LoVo (cell line): ENCODE measurements at places on chromosomes 3 and 15.

DNA sequence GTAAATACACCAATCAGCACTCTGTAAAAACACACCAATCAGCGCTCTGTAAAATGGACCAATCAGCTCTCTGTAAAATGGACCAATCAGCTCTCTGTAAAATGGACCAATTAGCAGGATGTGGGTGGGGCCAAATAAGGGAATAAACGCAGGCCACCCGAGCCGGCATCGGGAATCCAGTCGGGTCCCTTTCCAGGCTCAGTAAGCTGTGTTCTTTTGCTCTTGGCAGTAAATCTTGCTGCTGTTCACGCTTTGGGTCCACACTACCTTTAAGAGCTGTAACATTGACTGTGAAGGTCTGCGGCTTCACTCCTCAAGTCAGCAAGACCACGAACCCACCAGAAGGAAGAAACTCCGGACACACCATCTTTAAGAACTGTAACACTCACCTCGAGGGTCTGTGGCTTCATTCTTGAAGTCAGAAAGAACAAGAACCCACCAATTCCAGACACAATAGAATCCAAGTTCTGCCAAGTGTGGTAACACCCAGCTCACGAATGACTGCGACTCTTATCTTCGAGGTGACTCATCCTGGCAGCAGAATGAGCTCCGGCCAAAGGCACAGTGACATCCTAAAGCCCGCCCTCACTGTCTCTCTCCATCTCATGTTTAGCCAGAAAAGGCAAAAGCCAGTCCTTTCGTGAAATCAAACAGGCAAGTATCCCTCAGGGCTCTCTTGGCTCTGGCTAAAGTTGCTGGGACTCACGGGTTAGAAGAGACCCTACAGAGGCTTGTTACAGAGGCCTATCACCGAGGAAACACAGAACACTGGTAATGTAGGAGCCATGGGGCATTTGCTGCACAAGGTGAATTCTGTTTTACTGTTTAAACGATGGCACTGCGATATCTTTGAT, 155.2 kb downstream of the FAM43A start:
- peak; percentile 63 for DNase-seq

DNA sequence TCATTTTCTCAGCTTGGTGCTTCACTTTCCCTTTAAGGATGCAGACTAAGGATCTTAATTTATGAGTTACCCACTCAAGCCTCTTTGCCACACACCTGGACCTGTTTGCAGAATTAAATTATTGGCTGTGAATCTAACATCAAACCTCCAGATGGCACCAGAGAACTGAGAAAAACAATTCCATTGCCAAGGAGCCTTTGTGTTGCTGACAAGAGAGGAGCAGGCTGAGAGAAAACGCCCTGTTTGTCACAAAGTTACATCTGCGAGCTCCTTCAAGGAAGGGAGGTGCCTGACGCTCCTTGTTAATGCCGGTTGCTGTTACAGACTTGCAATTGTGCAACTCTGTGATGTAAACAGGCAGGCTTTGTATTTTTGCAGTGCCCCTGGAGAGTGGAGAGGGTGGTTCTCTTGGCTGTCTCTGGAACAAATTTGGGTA, 36.3 kb upstream of the TMC3 start:
- peak; percentile 61 for DNase-seq

DNA sequence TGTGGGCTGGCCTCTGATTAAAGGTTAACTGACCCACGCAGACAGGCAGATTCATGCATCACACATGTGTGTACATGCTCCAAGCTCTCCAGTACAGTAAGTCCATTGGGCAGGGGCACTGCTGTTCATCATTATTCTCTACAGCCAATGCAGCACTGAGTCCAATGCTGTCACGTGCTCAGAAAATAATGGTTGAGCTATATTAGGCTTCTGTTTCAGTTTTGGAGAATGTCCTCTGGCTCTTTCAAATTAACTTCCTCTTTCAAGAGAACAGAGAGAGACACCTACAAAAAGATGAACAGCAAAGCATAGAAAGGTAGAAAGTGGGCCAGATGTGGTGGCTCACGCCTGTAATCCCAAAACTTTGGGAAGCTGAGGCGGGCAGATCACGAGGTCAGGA, 202.6 kb downstream of the MEX3B start:
- no peak for DNase-seq

DNA sequence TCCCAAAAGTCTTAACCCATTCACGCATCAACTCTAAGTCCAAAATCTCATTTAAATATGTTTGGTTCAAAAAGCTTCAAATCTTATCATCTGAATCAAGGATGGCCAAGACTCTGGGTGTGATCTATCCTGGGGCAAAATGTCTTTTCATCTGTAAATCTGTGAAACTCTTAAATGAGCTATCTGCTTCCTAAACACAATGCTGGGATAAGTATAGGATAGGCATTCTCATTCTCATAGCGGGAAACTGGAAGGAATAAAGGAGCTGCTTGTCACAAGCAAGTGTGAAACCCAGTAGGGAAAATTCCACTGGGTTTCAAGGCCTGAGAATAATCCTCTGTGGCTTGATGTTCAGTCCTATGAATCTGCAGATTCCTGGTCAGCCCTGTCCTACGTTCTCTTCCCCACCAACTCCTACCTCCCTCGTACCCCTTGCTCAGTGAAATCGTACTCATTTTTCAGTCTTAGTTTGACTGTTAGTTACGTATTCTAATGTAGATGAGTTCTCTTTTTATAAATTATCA, 156.7 kb downstream of the EPHA3 start:
- DNase-seq = no peak

DNA sequence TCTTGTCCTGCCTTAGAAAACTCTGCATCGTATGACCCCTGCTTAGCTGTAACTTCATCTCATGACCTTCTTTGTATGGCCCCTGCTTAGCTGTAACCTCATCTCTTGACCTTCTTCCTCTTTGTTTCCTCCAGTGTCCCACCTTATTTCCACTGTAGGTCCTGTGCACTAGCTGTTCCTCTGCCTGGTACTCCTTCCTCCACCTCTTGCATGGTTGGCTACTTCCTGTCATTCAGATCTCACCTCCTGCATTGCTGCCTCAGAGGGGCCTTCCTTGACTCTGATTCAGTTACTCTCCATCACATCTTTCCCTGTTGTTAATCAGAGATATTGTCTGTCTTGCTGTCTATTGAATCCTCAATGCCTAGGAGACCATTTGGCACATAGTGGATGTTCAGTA, 63.2 kb downstream of the PDE8A start:
- DNase-seq = no peak

GRCh38 chr15:99963096-99963825, 230.0 kb upstream of the LYSMD4 start:
- DNase-seq = no peak

- no peak for DNase-seq
Measured at GRCh38 chr15:69013726-69014406, 629 bp upstream of the NOX5 start.

GRCh38 chr15:57251308-57251707, 125.0 kb upstream of the CGNL1 start:
- no peak for DNase-seq

DNA sequence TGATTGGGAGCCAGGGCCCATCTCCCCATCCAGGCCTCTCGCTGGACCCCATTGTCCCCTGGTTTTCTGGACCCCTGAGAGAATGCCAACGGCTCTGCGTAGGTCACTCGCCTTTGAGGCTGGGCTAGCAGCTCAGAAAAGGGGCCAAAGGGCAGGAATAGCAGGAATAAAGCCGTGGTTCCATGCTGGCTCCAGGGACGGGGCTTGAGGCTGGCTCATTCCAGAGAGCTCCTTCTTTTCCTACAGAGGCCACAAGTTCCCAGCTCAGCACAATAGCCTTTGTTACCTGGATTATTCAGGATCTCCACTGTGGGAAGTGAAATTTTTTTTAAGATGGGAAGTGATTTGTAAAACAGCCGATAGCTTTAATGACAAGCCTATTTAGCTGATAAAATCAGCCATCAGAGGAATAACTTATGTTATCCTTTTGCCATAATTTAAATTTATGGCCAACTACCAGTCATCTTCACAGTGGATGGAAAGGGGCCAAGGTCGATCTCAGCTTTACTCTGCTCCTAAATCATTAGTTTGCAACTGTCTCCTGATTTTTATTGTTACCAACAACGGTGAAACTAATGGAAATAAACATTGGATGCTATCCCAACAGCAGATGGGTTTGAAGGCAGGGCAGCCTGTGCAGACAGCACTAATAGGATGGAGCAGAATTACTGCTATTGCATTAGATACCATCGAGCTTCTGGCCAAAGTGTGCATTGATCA, 124.3 kb downstream of the TMEM266 start:
- DNase-seq = no peak

- no peak for DNase-seq
Measured at GRCh38 chr15:64985366-64986033, 4.2 kb downstream of the SPG21 start.

DNA sequence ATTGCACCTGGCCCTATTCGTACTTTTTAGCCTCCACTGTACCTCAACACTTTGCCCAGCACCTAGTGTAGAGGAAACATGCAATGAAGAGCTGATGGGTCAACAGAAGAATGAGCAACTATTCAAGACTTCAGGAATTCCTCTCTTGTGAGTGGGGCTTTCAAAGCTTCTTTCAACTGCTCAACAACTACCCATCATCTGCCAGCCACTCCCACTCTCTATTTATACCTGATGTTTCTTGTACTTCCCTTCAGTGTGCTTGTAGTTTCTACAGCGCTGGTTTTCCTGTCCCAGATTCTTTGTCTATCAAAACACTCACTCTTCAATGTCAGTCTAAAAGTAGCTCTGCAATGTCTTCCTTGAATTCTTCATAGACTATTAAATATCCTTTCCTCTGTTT, 168.3 kb upstream of the LPP start:
- DNase-seq = no peak

DNA sequence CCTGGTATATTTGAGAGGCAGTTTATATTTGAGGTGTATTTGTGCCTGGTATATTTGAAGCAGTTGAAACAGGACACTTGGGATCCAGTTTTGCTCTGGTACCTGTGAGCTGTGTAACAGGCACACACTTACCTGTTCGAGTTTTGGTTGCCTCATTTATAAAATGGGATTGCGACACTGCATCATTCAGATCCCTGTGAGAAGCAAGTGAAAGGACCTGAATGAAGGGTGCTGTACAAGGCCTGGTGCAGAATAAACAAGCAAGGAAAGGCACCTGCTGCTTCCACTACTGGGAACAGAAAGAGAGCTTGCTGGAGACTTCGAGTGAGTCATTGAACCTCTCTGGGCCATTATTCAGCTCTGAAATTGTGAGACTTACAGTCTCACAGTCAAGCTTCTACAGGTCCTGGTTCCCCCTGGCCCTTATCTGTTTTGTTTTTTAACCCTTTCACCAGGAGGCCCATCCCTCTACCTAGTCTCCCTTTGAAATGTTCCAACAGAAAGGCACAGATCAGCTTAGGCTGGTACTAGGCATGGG, 11.5 kb downstream of the FETUB start:
- DNase-seq = no peak

DNA sequence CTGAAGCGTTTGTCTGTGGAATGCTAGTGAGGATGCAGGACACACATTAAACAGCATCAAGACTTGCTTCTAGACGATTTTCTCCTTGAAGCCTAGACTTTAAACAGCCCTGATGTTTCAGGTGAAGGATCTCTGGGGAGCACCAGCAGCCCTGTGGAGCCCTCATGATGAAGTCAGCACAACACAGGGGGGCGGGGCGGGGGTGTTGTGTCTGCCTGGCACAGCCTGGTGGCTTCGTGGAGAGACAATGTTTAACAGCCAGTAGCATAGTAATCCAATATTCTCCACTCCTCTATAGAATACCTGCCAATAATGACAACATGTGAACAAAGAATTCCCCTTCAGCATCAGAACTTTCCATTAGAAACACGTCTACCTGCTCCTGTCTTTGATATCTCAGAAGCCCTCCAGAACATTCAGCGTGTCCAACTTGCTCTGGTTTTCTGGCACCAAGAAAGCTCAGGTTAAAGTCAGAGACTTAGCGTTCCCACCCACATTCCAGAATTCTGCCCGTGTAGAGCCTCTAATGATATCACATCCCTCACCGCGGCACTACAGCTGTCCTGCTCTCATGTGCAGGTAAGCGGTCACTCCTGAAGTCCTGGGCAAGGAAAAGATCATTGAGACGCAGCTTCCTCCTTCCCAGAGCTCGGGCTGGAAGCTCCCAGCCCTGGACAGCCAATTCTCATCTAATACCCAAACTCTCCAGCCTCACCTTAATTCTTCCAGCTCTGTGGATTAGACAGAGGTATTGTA, 98.0 kb downstream of the ATP10A start:
- no peak for DNase-seq

DNA sequence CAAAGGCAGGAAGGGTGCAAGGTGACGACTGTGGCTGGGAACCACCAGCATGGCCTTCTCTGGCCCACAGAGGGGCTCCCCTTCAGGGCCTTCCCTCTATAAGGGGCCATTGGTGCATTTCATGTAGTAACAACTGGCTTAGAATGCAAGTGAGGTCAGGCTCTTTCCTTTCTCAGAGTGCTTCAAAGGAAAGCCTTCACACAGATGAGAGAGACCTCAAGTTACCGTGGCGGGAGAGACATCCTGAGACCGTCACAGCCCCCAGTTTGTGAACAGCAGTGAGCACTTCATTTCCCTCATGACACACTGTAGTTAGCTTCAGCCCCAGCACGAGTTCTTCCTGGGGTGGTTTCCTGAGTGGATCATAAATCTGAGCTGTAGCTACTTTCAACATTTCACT, 96.6 kb upstream of the LIMD1 start:
- no peak for DNase-seq

GRCh38 chr15:64690008-64690407, 85.4 kb downstream of the RBPMS2 start:
- no peak for DNase-seq

- DNase-seq = no peak
Measured at GRCh38 chr3:191357909-191358308, 27.6 kb upstream of the UTS2B start.

- DNase-seq = no peak
Measured at GRCh38 chr15:62455441-62455921, 290.4 kb upstream of the C2CD4B start.

GRCh38 chr3:42906848-42907183, 874 bp downstream of the ZNF662 start:
- DNase-seq = no peak

- no peak for DNase-seq
Measured at GRCh38 chr3:161016417-161017313, 88.5 kb downstream of the B3GALNT1 start.

DNA sequence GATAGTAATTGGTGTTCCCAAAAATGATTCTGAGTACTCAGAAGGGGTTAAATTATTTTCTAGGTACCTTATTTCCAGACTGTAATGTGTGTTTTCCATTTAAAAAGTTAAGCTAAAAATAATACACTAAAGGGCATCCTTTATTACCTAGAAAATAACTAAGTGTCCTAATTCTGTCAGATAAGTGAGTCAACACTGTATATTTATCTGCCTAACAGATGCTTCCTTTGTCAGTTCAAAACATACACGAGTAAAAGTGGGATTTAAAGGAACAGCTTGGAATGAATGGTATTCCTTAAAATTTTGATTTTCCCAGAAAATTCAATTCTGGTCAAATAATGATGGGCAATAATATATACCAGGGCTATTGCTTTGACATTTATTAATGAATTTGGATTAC, 78.3 kb downstream of the ADAMTSL3 start:
- DNase-seq = no peak
